Stimulated activated CD8-positive, alpha-beta memory T cell treated with anti-CD3 and anti-CD28 coated beads, Interleukin-4, amount 100 ng/mL, for 1 hour (primary cell): ENCODE measurements at places on chromosomes 6 and 20.

- no peak for DNase-seq
These were observed 49.0 kb downstream of the RIPOR3 start for GRCh38 chr20:50642288-50642803.

DNA sequence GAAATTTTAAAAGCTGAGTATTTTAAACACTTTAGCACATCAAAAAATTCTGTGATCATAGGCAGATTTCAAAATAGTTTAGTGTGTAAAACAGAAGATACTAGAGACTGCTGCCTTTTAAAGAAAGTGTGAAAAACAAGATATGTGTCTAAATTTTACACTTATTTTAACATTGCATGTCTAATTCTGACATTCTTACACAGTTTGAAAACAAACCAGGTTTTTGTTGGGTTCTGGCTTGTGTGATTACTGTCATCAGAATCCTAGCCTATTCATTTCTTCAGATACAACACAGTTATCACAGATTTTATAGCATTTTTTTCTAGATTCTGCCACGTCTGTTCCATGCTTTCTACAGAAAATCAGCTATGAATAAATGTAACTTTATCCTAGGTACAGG lies 257.1 kb downstream of the EYS start:
- DNase-seq = no peak

GRCh38 chr6:113741651-113742050 lies 115.5 kb upstream of the MARCKS start:
- no peak for DNase-seq

DNA sequence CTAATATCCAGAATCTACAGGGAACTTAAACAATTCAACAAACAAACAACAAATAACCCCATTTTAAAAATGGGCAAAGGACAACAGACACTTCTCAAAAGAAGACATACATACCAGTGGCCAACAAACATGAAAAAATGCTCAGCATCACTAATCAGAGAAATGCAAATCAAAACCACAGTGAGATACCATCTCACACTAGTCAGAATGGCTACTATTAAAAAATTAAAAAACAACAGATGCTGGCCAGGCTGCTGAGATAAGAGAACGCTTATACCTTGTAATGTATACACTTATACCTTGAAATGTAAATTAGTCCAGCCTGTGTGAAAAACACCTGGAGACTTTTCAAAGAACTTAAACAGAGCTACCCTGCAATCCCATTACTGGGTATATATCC lies 166.8 kb downstream of the IBTK start:
- DNase-seq = no peak

DNA sequence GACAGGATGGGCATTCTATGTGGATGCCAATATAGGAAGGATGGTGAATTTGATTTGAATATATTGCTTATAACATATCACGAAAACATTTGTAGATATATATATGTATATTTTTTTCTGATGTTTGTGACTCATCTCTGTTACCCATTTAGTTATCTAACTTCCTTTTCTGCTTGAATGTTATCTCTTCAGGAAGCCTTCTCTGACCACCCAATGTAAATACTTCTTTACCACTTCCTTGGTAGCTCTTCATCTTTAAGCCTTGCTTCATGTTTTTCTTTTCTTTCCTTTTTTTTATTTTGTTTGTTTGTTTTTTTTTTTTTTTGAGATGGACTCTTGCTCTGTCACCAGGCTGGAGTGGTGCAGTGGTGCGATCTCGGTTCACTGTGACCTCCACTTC lies 260.5 kb upstream of the EPHA7 start:
- DNase-seq = no peak

GRCh38 chr20:46552460-46553420 lies 2.3 kb upstream of the OCSTAMP start:
- DNase-seq = no peak

DNA sequence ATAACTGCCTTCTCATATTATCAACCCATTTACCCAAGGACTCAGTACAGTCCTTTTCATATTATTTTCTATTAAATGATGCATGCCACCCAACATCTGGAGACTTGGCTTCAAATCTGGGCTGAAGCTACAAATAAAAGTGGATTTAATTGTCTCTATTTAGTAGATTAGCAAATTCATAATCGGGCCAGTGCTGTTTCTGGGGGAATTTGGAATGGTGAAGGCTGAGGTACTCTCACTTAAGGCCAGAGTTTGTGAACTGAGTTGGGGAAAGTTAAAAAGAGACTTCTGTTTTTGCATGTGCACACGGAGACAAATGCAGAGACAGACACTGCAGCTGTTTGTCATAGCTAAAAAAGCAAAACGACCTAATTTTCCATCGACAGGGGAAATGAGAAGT lies 100.9 kb downstream of the PFDN4 start:
- no peak for DNase-seq

- no peak for DNase-seq
These were observed 29.4 kb downstream of the ABHD12 start for GRCh38 chr20:25361287-25361683.

DNA sequence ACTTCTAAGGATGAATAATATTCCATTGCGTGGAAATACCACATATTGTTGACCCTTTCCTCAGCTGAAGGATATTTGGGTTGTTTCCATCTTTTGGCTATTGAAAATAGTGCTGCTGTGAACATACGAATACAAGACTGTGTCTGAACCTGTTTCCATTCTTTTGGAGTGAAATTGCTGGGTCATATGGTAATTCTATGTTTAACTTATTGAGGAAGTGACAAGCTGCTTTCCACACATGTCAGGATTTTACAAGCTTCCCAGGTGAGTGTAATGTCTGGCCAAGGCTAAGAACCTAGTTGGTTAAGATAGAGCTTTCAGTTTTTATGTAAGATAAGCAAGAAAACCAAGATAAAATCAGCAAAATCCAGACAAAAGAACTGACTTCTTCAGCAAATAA lies 48.8 kb downstream of the PPP1R3G start:
- DNase-seq = no peak

DNA sequence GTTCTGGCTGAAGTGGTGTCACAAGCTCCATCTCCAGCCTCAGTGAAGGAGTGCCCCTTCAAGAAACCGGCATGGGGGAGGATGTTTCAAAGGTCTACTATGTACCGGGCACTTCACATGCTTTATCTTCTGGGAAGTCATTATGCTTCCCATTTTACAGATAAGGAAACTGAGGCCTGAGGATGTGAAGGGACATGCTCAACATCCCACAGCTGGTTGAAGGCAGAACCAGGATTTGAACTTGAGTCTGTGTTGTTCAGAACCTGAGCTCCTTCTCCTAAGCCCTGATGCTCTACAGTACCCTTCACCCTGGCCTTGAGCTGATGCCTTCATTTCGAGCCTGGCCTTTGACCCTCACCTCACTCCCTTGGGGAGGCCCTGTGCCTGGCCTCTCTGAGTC lies 13.0 kb downstream of the GLP1R start:
- DNase-seq = no peak

DNA sequence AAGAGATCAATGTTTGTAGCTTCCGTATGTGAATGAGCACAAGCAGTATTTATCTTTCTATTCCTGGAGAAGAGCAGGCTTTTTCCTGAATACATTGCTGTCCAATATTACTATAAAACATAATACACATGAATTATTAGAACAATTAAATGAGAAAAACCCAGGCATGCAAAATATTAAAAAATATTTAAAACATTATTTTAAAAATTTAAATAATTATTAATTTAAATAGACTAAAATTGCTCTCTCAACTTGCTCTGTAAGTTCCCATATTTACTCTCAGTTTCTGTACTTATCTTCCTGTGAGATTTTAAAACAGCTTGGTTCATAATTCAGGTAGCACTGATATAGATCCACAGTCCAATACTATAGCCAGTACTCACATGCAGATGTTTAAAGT lies 97.0 kb downstream of the PLCB1 start:
- DNase-seq = no peak

DNA sequence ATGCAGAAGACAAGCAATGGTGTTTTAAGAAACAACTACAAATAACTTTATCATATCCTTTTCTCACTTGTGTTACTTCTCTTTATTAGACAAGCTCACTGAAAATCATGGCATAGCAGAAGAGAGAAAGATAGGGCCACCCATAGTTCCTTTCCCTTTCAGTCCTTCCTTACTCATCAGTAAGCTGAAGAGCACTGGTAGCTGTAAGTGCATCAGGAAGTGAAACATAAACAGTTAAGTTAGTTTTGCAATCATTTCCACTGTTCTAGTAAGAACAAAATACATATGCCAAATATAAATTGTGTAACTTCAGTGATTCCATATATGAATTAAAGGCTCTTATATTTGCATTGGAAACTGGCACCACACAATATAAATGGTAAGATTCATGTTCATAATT lies 220.1 kb downstream of the HACE1 start:
- no peak for DNase-seq

GRCh38 chr6:149160943-149161342 lies 156.6 kb upstream of the TAB2 start:
- no peak for DNase-seq

DNA sequence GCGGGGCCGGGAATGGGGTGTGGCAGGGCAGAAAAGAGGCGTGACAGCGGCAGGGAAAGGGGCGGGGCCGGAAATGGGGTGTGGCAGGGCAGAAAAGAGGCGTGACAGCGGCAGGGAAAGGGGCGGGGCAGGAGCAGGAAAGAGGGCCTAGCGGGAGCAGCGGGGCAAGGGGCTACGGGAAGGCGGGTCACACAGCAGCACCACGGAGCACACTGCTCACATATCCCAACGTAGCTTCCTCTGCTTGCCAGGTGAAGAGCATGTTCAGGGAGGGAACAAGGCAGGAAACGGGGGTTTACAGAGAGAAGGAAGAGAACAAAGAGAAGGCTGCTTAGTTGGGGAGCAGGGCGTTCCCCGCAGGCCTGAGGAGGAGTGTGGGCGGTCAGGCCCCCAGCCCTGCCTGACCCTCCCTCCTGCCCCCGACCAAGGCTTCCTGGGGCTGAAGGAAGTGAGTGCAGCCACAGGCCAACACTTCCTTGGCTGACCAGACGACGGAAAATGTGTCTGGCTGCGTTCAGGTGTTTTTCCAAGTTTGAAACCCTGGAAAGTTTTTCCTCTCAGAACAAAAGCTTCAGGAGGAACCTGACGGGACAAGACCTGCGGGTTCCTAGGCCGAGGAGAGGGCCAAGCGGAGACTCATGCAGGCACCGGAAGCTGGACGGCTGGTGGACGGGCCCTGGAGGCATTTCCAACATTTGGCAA lies 13.8 kb downstream of the UCKL1 start:
- DNase-seq = no peak

- no peak for DNase-seq
These were observed 243.3 kb downstream of the PREX1 start for GRCh38 chr20:48584391-48585060.

- DNase-seq = no peak
These were observed 19.8 kb upstream of the ZNF184 start for GRCh38 chr6:27492631-27493190.

- DNase-seq = no peak
These were observed 23.6 kb upstream of the DNAAF9 start for GRCh38 chr20:3431109-3431508.

- DNase-seq = no peak
These were observed 37.9 kb downstream of the ABHD12 start for GRCh38 chr20:25352746-25353145.

DNA sequence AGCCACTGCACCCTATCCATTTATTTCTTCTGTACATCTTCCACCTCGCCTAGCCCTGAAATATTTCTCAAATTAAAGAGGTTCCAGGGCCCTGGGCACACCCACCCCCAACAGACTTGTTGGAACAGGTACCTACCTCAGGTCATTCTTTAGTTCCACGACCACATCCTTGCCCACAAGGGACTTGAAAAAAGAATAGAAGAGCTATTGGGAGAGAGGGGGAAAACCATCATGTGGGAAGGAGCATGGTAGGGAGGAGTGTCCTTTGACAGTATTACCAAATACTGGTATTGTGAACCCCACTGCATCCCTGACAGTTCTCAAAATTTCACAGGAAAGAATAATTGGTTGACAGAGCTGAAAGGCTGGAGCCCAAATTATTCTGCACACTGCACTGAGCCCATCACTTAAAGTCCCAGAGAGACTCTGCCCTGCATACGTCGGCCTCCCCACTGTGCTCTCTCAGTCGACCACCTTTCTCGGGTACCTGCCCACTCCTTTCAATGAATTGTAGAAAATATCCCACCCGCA lies 762 bp downstream of the LSM2 start:
- no peak for DNase-seq

DNA sequence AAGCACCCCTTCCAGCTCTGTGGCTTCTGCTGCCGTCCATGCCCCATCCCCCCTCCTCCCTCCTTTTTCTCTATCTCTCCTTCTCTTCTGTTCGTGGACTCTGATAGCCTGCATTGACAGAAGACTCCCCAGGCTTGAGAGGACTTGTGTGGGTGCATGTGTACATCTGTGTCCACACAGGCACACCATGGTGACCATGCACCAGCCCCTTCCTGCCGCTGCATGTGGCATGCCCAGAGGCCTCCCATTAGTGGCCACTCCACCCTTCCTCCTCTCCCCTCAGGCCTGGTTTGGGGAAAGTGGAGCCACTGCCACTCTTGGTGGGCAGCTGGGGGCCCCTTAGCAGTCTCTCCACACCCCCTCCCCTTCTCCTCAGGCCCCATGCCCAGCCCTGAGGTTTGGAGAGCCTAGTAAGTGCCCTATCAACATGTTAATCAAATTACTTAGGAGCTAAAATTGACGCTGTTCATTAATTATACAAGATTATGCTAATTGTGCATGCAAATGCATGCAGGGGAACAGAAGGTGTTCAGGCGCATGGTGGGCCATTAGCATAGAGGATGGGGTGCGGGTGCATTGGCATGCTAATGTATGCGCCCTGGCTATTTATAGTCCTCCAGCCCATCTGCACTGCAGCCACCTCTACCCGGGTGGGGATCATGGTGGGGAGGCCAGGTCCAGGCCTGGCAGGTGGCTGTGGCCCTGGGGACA lies 45.9 kb downstream of the EBF4 start:
- no peak for DNase-seq

- DNase-seq = no peak
These were observed 71.3 kb upstream of the MCHR2 start for GRCh38 chr6:100065348-100065747.

DNA sequence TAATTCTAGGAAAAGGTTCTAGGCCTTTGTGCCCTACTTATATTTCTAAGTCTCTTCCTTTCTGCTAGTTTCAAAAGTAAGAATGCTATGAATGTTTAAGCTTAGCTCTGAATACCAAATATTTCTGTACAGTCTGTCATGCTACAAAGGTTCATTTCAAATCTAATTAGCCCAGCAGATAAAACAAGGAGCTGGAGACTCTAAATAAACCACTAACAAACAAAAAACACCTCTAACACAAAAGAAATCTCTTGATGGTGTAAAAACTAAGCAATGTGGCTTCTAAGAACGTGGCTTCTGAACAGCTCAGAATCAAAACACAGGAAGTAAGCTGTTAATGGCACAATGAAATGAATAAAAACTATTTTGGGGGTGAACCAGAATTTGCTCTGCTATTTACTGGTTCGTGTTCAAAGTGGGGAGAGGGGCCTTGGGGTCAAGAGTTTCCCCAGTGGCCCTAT lies 198.3 kb downstream of the BCAS1 start:
- DNase-seq = no peak
